ENCODE measurements at places on chromosomes 1 and 21.

DNA sequence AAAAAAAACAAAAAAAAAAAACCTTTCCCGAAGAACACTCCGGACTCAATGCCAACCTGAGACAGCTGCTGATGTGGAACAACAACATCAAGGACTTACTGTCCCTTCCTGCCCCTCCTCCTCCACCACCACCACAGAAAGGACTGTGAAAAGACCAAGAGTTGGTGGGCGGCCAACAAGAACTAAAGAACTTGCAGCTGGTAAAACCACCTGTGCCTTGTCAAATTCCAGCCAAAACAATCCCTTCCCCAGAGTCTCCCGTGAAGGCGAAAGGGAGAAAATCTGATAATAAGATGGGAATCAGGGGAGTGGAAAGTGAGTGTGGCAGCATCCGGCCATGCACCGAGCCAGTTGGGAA lies 88.9 kb downstream of the PROX1 start:
- no peak for DNase-seq

DNA sequence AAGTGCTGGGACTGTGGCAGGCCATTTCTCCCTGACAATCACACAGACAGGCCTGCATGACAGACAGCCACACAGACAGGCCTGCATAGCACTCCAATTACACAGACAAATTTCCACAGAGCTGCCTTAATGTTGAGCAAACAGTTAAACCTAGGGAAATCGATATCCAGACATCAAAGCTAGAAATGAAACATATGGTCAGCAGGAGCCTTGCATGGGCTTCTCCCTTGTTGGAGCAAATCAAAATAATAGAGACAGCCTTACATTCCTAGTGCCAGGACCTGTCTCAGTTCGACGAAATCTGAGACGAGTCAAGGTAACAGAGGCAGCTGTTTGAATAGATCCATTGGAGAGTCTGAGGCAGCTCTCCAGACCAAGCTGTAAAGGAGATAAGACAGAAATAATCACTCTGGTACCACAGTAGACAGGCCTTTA lies 42.4 kb downstream of the OLFML3 start:
- no peak for DNase-seq

GRCh38 chr21:41885341-41886024 lies 6.3 kb upstream of the PRDM15 start:
- no peak for DNase-seq

DNA sequence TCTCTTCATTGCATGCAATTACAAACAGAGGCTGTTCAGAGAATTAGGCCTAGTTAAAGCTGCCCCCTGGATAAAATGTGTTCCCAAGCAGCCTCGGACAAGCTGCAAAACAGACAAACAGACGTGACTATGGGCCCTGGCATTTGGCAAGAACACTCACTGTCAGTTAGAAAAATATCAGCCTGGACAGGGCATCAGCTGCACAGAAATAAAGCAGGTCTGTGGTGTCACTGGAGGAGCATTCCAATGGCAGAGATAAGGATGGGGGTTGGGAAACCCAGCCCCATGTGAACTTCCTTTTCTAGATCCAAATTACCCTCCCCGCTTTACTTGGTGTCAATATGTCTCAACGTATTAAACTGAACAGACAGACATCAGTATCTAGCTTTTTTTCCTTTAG lies 177.1 kb downstream of the GPATCH2 start:
- no peak for DNase-seq

- no peak for DNase-seq
Observed at GRCh38 chr21:32094804-32095203, 184.0 kb downstream of the MIS18A start.

- DNase-seq, result no peak
Observed at GRCh38 chr1:64829411-64830029, 84.6 kb downstream of the RAVER2 start.

DNA sequence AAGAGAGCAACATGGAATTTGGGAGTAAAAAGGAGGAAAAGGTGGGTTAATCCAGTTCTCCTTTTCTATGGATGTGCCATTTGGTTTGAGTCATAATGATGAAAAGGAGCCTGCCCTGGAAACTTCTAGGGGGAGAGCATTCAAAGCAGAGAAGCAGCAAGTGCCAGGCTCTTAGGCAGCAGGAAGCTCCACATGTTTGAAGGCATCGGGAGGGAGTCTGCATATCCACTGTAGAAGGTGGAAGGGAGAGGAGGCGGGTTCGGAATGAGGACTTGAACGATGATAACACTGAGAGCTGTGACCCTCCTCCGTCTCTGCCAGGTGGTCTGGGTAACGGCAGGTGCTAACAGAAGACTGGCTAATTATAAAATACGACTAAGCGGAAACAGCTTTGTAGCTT lies 128.2 kb downstream of the RYR2 start:
- no peak for DNase-seq

- no peak for DNase-seq
Observed at GRCh38 chr1:224420106-224420505, 14.5 kb downstream of the WDR26 start.

GRCh38 chr1:30962609-30963508 lies 54.3 kb upstream of the SDC3 start:
- no peak for DNase-seq

DNA sequence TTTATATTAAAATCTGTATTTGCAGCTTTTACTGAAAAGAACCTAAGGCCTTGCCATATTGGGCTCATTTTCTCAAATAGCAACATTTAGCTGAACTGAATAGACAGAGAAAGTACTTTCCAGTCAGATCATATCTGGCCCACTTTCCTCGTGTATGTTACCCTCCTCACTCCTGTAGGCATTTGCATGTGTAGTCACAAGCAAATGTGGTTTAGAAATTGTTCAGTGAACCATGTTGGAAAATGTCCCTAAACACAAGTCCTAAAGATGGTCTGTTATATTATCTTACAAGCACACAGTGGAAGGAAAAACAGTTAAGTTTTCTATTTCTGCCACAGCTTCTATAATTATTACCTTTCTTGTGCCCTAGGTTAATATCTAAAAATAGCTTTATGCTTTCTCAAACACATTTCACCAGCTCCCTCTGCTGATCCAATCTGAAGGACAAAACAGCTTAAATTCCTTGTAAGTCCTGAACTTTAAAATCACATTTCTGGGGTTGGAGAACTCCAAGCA lies 606 bp upstream of the FMO4 start:
- no peak for DNase-seq

DNA sequence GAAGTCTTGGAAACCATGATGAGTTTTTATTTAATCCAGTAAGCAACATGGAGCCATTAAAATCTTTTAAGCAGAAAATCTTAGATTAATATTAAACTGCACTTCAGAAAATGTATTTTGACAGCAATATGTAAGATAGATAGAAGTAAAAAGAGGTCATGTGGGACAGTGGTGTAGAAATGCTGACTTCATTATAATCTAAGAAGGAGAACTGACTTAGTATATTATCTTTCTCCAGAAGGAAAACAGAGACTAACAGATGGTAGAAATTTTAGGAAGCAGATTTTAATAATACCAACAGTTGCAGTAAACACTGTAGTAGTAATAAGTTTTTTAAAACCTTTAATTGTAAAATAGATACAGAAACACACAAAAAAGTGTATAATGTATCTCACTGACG lies 272.9 kb downstream of the TPR start:
- no peak for DNase-seq

- no peak for DNase-seq
Observed at GRCh38 chr21:43300496-43301408, 126.2 kb downstream of the SIK1 start.

- no peak for DNase-seq
Observed at GRCh38 chr1:50559421-50559820, 136.2 kb upstream of the DMRTA2 start.

DNA sequence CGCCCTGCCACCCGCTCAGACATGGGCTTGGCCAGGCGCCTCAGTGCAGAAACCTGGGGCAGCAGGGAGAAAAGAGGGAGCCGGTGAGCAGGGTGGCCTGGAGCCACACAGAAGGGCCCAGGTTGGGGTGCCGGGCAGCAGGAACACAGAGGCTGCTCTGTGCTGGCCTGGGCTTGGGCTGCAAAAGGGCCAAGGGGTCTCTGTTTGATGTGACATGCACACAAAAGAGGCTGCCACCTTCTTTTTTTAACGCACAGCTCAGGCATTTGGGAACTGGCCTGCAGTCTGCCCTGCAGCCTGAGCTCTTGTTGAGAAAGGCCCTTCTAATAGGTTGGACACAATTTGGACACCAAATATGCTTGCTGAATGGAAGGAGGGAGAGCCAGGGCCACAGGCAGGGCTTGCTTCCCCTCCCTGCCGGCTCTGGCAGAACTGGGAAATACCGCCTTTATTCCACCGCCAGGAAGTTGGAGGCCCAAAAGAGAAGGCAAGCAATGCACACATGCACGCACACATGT lies 32.4 kb downstream of the KIF21B start:
- no peak for DNase-seq

DNA sequence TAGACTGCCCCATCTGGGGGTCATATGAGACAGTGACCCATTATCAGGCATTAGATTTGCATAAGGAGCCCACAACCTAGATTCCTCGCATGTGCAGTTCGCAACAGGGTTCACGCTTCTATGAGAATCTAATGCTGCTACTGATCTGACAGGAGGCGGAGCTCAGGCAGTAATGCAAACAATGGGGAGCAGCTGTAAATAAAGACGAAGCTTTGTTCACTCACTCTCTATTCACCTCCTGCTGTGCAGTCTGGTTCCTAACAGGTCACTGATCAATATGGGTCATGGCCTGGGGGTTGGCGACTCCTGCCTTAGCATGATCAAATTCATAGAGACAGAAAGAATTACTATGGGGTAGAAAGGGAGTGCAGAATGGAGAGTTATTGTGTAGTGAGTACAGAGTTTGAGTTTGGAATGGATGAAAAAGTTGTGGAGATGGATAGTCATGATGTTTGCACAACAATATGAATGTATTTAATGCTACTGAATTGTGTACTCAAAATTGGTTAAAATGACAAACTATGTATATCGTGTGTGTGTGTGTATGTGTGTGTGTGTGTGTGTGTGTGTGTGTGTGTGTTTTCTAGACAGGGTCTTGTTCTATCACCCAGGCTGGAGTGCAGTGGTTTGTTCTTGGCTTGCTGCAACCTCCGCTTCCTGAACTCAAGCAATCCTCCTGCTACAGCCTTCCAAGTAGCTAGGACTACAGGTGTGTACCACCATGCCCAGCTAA lies 42.2 kb downstream of the BTF3L4 start:
- no peak for DNase-seq

GRCh38 chr1:21292503-21292983 lies 2.3 kb upstream of the ECE1 start:
- no peak for DNase-seq

GRCh38 chr1:232127190-232127589 lies 500.6 kb downstream of the DISC1 start:
- no peak for DNase-seq

GRCh38 chr21:18803624-18804023 lies 400.0 kb upstream of the TMPRSS15 start:
- no peak for DNase-seq

DNA sequence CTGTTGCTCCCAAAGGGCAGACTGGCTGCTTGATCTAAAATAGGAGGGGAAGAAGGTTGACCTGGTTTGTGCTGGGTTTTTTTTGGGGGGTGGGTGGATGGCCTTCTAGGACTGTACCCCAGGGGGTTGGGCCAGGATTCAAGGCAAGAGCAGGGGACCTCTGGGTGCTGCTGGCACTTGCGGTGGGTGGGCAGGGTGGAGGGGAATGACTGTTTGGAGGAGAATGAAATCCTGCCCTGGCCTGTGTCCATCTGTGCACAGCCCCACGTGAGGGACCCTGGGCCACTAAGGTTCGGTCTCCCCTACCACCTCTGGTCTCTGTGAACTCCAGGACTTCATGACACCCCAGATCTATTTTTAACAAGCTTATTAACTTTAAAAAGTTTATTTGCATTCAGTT lies 414.2 kb downstream of the PTPRU start:
- DNase-seq, result no peak

DNA sequence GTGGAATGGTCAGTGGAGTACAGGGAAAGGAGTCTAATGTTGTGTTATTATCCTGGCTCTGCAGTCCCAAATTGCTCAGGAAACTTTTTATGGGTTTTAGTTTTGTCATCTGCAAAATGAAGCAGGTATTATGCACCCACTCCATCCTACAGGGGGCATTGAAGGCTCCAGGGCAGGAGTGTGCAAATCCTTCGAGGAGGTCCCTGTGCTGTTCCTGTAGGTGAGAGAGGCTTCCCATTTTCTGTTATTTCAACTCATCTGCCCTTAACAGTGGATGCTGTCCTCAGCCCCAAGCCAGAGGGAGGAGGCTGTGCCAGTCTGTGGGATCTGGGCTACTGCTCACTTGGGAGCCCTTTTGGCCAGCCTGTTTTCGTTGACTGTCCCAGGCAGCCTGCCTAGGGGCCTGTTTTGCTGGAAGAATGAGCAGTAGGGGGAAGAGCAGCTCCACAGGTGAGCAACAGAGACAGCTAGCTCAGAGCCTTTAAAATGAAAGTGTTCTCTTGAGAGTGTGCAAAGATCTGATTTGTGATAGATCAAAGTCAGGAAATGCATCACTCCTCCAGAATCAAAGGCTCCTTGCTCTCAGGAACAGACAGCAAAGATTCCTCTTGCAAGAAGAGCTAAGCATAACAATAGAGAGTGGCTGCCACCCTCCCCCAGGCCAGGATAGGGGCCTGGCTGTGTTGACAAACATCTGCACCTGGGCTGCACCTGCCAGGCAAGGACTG lies 317.6 kb upstream of the PROX1 start:
- DNase-seq, result peak; percentile 5

GRCh38 chr1:24362982-24363614 lies 43.9 kb downstream of the GRHL3 start:
- no peak for DNase-seq

- no peak for DNase-seq
Observed at GRCh38 chr1:81703391-81703755, 97.4 kb upstream of the ADGRL2 start.

DNA sequence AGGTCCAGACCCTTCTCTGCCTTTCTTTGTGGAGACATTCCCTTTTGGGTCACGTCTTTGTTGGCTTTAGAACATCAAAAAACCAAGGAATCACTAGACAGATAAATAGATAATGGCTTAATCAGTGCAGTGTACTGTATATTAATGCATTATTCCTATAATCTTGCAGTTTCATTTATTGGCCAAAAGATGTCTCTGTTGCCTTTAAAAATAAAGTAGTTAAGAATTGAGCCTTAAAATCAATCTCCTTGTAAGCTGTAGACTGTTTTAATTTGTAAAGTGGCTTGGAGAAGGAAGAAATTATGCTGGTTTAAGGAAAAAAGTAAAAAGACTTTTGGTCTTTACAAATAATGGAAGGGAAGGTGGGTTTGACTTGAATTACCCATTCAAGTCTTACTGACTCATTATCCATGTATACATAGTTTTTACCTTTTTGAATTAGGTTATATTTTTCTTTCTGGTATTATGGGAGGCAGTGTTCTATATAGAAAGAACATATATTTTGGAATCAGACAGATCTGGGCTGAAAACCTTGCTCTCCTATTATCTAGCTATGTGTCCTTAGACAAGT lies 84.6 kb downstream of the VPS13D start:
- no peak for DNase-seq

- DNase-seq, result no peak
Observed at GRCh38 chr1:8169364-8170058, 143.4 kb upstream of the ERRFI1 start.

All from stimulated activated CD4-positive, alpha-beta T cell treated with anti-CD3 and anti-CD28 coated beads, Interleukin-1b, Interleukin-23, amount 100 ng/mL, for 1 hour (primary cell).